ENCODE measurements at places on chromosomes 2 and 18.
A peak's percentile ranks its signal among the peaks of the same experiment; 100 is the strongest.

DNA sequence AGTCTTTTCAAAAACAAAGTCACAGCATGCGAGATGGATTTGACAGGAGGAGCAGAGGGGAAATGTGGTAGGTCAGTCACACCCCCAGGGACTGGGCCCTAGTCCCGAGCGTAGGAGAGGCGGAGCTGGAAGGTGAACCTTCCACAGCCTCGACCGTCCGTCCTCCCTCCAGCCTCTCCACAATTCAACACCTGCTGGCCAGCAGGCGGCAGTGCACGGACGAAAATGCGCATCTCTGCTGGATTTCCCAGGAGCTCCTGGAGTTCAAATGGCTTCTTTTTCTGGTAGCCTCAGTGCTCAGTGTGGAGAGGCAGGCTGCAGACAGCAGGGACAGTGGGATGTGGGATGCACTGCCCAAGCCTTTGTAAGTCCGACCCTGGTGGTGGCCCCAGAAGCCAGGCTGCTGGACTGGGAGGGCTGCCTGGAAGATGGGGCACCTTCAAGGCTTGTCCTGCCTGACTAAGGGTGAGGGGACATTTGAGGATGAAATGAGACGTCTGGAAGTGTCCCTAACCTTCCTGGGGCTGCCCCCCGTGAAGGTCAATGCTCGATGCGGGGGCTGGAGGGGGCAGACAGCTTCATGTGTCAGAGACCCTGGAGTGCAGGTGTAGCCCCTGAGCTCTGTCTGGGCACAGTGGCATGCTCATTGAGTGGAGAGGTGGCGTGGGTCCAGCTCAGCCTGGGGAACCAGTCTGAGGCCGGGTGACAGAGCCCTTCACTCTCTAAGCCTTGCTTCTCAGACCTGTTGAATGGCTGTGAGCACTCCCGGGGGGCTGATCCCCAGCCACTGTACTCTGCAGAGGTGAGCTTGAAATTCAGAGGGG is 189.5 kb downstream of the TFCP2L1 start:
- no peak for DNase-seq

DNA sequence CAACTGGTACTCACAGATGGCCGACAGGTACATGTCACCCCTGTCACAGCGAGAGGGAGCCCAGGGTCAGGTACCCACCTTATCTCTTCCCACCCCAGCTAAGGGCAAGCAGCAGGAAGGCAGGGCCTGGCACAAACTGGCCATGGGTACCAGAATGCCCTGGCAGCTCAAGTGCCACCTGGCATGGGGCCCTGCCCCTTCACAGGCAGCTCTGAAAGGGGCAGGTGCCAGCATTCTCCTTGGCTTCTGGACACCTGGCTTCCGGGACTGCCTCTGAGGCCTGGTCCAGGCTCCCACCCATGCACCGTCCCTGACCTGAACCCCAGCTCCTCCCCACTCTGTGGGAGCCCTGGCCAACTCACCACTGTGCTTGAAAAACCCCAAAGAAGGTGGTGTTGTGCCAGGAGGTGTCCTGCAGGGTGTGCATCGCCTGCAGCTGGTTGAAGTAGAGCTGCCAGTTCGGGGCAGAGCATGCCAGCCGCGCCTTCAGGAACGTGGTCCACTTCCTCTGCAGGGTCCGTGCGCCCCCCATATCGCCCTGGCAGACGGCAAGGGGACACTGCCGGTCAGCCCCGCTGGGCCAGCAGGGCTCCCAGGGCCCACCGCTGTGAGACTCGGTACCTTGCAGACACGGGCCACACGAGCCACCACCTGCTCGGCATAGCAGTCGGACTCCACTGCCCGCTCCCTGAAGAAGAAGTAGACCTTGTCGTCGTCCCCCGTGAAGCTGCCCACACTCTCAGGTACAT is 5.4 kb downstream of the SEMA4C start:
- no peak for DNase-seq

- DNase-seq: no peak
Measured at GRCh38 chr2:112023707-112024106, 31.4 kb upstream of the TMEM87B start.

- peak; percentile 62 for DNase-seq
Measured at GRCh38 chr2:208254118-208254870, 577 bp downstream of the IDH1 start.

- no peak for DNase-seq
Measured at GRCh38 chr18:48982266-48982665, 31.5 kb upstream of the SMAD7 start.

- no peak for DNase-seq
Measured at GRCh38 chr2:237181844-237182243, 96.2 kb downstream of the COPS8 start.

DNA sequence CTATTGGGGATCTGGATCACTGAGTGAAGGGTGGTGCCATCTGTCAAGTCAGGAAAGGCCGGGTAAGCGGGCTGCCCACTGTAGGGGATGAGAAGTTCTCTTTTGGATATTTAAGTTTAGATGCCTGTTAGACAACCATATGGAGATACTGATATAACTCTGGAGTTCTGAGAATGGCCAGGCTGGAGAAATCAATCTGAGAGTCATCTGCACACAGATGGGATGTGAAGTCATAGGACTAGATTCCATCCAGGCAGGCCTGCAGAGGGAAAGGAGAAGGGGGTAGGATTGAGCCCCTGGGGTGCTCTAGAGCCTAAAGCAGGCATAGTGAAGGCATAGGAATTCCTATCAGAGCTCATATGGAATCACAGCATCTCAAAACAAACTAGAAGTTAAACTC is 30.1 kb downstream of the SPRED2 start:
- DNase-seq: no peak

DNA sequence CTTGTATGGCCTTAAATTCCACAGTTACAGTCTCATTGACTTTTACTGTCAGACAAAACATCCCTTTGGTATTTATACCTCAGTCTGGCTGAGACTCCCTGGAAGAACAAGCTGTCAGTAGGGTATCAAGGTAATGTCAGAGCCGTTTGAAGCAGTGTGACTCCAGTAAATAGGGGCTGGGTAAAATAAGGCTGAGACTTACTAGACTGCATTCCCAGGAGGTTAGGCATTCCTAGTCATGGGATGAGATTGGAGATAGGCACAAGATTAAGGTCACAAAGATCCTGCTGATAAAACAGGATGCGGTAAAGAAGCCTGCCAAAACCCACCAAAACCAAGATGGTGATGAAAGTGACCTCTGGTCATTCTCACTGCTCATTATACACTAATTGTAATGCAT is 219.5 kb upstream of the SKOR2 start:
- no peak for DNase-seq

GRCh38 chr2:233838726-233839446 is 15.4 kb downstream of the HJURP start:
- no peak for DNase-seq

GRCh38 chr2:109435901-109436598 is 177.7 kb downstream of the SEPTIN10 start:
- no peak for DNase-seq

GRCh38 chr2:120656273-120656950 is 79.3 kb upstream of the GLI2 start:
- no peak for DNase-seq
